HS-5 (cell line): ENCODE measurements at places on chromosomes 1 and 21.

DNA sequence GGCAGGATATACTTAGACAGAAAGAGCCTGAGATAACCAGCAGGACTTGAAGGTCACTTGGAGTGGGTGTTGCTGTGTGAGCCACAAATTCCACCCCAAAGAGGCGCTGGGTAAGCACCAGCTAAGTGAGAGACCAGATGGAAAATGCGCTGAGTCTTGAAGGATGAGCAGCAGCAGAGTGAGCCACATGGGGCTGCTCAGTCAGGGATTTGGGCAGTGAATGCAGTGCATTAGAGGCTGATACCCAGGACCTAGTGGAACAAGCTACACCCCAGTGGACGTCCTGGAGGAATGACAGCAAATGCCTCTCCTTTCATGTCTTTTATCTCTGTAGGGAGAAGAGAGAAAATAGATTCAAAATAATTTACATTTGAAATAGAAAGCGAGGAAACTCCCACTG is 11.3 kb downstream of the GRIK1 start:
- DNase-seq: no peak

GRCh38 chr1:167272369-167272957 is 51.8 kb downstream of the POU2F1 start:
- no peak for DNase-seq

- DNase-seq: peak; percentile 68
These were observed 47.4 kb upstream of the DOCK7 start for GRCh38 chr1:62735491-62736171.

- DNase-seq: peak; percentile 36
These were observed 1.7 kb upstream of the NEGR1 start for GRCh38 chr1:72284084-72284347.

DNA sequence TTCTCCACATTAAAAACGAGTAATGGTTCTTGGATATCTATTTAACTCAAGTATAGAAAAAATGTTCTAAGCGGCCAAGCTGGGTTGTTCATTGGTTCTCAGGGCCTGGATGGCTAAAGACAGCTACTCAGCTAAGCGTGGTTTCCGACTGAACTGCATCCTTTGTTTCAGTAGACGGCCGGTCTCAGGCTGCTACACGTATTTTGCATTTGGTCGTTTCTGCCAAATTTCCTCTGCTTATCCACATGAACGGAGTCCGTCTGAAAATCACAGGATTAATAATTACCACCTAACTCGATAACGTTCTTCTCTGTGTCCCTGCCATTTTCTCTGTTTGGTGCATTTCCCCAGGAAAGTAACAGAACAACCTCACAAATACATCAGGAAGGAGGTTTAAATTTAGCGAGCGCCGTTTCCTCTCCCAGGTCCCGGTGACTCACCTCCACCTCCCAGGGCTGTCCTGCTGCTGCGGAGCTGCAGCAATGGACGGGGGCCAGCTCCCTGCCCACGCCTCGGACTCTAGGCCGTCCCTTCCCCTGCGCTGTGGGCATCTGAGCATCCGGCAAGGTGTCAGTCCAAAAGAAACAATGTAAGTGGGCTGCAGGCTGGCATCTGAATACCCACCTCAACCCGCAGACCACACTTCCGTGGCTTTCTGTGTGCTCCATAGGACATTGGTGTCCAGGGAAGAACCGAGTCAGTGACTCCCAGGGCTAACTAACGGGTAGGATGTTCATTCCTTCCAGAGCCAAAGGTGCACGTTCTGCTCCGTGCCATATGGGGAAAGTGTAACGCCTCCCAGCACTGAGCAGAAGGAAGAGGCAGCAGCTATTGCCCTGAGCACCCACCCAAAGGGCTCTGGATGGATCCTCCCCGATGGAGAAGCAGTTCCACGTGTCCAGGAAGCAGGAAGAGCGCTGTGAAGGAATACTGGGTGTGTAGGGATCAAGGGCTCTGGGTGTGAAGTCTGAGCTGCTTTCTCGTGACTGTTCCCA is 4.1 kb upstream of the GABRD start:
- no peak for DNase-seq

GRCh38 chr21:45161038-45161945 is 86.9 kb downstream of the ADARB1 start:
- DNase-seq: no peak

- no peak for DNase-seq
These were observed 9.4 kb upstream of the CTBS start for GRCh38 chr1:84583648-84584047.
